ENCODE measurements at places on chromosomes 1 and 21. TPM values are rescaled to one million over a fixed set of nuclear protein-coding genes. Genes with fewer than 3 reads are reported as not detected.

Gene TESK2
- total RNA-seq: 1.5 TPM

Gene ORC1
- total RNA-seq: 0.90 TPM

- peaks cover 72% of the 10 kb centered on the region for H3K4me1 ChIP-seq
- DNase-seq: no peak
- H3K27ac ChIP-seq: peak overlapping the region; percentile 89
- peaks cover 5% of the 10 kb centered on the region for H3K36me3 ChIP-seq
- no peaks in the 10 kb centered on the region for H3K27me3 ChIP-seq
Measured at GRCh38 chr1:31576743-31577455, 584 bp downstream of the TINAGL1 start.

GRCh38 chr1:168050307-168050706, 86.4 kb downstream of the GPR161 start:
- no peaks in the 10 kb centered on the region for H3K27me3 ChIP-seq
- H3K36me3 ChIP-seq: peaks cover 50% of the 10 kb centered on the region
- no peak overlapping the region for H3K27ac ChIP-seq
- H3K4me3 ChIP-seq: no peak overlapping the region

GRCh38 chr1:34840426-34840825, 19.1 kb downstream of the SMIM12 start:
- peaks cover 32% of the 10 kb centered on the region for H3K4me1 ChIP-seq
- DNase-seq: no peak
- H3K27ac ChIP-seq: peak overlapping the region; percentile 21
- no peaks in the 10 kb centered on the region for H3K27me3 ChIP-seq
- H3K36me3 ChIP-seq: no peaks in the 10 kb centered on the region

DNA sequence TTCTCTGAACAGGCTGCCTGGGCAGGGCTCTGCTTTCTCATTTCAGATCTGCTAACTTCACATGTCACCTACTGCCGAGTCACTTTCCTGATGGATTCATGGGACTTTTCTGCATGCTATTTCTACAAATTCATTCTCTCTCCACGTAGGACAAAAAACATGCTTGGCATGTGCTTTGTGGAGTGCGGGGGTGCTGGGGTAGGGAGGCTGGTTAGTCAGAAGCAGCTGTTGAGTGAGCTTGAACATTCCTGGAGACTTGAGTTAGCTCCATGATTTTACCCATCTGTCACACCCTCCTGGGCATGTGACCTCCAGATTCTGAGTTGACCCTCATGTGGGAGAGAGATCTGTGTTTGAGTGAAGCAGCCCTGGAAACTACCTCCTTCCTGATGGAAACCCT, 71.4 kb downstream of the UCK2 start:
- H3K36me3 ChIP-seq: no peaks in the 10 kb centered on the region
- peaks cover 68% of the 10 kb centered on the region for H3K4me1 ChIP-seq
- no peaks in the 10 kb centered on the region for H3K27me3 ChIP-seq
- no peak overlapping the region for H3K4me3 ChIP-seq
- H3K27ac ChIP-seq: peak overlapping the region; percentile 37

GRCh38 chr1:89171067-89171438, 4.8 kb downstream of the GBP7 start:
- no peak overlapping the region for H3K4me3 ChIP-seq
- H3K4me1 ChIP-seq: no peaks in the 10 kb centered on the region
- no peak overlapping the region for H3K27ac ChIP-seq
- no peak for DNase-seq
- no peaks in the 10 kb centered on the region for H3K36me3 ChIP-seq

Gene FAM3B
- total RNA-seq: not detected

DNA sequence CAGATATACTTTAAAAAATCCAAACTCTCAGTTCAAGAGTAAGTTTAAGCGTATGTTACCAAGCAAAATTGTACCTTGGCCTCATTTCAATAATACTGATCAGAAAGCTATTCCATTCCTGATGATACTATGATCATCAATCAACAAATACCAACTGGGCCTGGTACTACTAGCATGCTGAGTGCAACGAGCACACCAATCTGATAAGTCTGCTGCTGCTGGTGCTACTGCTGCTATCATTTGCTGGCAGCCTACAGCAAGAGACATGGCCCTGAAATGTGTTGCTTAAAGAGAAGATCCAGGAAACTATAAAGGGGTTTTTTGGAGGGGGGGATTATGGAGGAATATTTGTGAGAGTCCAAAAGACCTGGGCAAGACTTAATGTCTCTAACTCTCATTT, 39.7 kb downstream of the NME7 start:
- peaks cover 12% of the 10 kb centered on the region for H3K4me1 ChIP-seq
- H3K27me3 ChIP-seq: no peaks in the 10 kb centered on the region
- H3K4me3 ChIP-seq: no peak overlapping the region
- no peak overlapping the region for H3K27ac ChIP-seq

GRCh38 chr1:180946056-180946455, 33.4 kb downstream of the KIAA1614 start:
- peaks cover 41% of the 10 kb centered on the region for H3K36me3 ChIP-seq
- H3K27ac ChIP-seq: no peak overlapping the region
- no peaks in the 10 kb centered on the region for H3K27me3 ChIP-seq

Gene CNKSR1
- total RNA-seq: 2.5 TPM

- H3K36me3 ChIP-seq: no peaks in the 10 kb centered on the region
- peak overlapping the region; percentile 97 for H3K27ac ChIP-seq
- H3K4me3 ChIP-seq: peak overlapping the region; percentile 75
- H3K4me1 ChIP-seq: peaks cover 18% of the 10 kb centered on the region
- H3K27me3 ChIP-seq: no peaks in the 10 kb centered on the region
- peak; percentile 50 for DNase-seq
Measured at GRCh38 chr1:56578138-56578962, 1.0 kb downstream of the PLPP3 start.

- H3K27me3 ChIP-seq: no peaks in the 10 kb centered on the region
- H3K27ac ChIP-seq: no peak overlapping the region
Measured at GRCh38 chr1:39995973-39996393, 41.0 kb downstream of the MFSD2A start.

DNA sequence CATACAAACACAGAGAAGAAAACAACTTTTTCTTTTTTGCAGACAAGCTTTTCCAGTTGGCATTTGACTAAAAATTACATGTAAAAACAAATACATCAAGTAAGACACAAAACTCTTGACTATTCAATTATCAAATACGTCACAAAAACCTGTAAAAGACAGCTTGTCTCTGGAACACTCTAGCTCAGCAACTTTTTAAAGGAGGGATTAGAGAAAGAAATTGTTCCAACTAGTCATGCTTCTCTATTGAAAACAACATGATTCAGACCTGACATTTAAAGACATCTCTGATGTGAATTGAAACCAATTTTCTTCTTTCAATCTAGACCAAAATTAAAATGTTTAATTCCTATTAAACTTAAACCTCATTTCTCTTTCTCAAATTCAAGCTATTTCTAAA, 30.3 kb downstream of the SMYD3 start:
- no peaks in the 10 kb centered on the region for H3K4me1 ChIP-seq
- DNase-seq: no peak

DNA sequence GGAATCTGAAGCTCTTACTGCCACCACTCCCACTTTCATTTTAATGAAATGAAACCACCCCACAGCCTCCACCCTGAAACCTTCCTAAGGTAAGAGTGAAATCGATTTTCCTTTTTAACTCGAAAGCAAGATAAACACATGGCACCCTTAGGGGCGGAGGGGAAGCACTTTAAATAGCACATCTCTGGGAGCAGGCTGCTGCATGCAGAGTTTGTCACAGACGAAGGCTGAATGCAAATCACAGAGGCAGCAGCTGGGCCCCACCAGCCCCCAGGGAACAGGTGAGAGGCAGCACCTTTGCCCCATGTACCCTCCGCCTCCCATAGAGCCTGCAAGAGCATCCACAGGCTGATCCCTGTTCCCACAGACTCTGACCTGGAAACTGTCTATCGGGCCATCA, 60.0 kb upstream of the GRIK3 start:
- no peak overlapping the region for H3K4me3 ChIP-seq
- H3K36me3 ChIP-seq: no peaks in the 10 kb centered on the region
- no peak for DNase-seq
- no peak overlapping the region for H3K27ac ChIP-seq
- no peaks in the 10 kb centered on the region for H3K4me1 ChIP-seq
